ENCODE measurements at places on chromosomes 6 and 20.
A peak's percentile ranks its signal among the peaks of the same experiment; 100 is the strongest.

DNA sequence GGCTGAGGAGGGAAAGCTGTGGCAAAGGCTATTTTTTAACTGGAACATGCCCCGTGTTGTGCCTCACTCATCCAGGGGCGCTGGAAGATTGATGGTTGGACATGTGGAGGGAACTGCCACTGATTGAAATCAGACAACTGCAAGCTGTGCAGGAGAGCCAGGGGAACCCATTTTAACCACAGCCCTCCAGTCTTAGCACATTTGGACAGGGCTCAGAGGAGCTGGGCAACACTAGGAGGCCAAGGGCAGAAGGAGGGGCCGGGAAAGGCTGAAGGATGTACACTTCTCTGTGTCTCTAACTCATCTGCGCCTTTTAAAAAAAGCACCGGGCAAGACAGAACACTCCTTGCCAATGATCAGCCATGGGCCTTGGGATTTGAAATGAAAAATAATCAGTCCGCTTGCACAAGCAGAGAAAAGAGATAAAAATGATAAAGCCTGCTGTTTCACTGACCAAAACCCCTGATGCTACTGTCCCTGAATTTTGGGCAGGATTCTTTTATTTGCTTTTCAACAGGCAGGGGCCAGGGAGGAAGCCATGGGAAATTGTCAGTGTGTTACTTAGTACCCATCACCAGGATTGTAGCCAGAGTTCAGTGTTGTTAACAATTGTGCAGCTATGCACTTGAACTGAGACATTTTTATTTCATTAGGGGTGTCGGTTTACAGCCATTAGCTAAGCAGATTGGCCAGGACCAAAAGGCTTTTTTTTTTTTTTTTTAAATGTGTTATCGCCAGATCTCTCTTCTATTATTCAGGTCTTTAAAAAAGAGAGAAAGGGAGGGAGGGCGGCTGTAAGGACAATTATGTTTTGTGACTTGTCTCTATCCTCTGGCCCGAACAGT, 109.3 kb upstream of the EYA4 start:
- DNase-seq, result peak; percentile 56

- no peak for DNase-seq
Observed at GRCh38 chr6:1697688-1698351, 88.1 kb downstream of the FOXC1 start.

DNA sequence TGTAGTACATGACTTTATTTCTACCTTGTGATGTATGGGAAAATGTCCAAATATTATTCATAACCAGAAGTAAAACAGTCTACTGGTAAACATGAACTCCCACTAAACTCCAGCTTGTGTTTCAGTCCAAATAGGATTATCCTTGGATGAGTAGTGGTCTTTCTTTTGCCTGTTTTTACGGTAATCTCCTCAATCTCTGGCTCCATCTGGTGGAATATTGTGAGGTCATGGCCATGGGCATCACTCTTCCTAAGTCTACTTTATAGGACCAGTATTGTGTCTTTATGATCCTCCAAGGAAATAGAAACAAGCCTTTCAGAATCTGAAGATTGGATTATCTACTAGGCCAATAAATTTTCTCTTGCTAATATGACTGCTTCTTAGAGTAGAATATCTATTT, 505.0 kb downstream of the BMP2 start:
- DNase-seq, result no peak

DNA sequence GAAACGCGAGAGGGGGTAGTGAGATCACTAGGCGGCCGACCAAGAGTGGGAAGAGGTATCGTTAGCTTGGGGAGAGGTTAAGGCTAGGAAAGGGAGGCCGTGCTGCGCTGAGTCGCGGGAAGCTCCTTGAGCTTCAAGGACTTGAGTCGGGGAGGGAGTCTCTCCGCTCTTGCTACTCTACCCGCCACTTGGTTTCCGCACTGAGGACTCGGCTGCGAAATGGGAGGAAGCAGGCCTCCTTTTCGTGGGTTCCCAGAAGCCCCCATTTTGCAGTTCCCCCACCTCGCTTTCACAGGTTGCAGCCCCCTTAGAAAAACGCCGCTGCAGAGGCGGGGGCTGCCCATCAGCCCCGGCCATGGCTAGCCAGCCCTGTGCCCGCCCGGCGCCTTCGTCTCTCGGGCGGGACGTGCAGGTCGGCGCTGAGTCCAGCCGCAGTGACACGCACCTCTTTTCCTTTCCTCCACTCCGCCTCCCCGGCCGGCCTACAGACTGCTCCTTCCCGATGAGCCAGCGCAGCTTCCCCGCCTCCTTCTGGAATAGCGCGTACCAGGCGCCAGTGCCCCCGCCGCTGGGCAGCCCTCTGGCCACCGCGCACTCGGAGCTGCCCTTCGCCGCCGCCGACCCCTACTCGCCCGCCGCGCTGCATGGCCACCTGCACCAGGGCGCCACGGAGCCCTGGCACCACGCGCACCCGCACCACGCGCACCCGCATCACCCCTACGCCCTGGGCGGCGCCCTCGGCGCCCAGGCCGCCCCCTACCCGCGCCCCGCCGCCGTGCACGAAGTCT, 4.9 kb downstream of the VGLL2 start:
- DNase-seq, result no peak

DNA sequence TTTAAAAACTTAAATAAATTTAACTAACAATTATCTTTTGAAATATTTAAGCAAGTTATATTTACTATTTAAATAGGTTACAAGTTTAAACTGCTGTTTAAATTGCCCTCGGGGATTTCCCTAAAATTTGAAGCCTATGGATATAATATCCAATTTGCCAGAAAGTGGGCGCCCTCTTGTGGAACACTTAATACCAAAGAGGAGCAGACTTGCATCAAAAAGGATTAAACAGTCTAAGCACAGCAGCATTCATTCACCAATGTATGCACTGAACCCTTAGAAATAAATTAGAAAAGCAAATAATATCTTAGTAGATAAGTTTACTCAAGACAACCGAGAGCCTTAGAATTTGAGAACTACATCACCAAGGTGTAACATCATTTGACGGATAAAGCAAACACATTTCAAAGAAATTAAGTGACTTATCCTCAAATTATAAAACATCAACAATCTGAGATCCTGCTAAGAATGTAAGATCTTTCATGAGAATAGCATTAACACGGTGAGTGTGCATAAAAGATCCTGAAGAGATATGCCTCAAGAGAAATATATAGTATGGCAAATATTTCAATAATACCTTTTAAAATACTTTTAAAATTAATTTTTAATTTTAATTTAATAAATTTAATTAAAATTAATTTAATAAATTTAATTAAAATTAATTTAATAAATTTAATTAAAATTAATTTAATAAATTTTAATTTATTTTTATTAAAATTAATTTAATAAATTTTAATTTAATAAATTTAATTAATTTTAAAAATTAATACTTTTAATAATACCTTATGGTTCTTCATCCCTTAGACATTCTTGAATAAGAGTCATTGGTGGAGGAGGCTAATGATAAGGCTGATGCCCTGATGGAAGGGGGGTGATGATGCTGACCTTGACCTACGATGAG, 11.5 kb upstream of the MEP1A start:
- DNase-seq, result peak; percentile 49

- DNase-seq, result no peak
Observed at GRCh38 chr6:75842191-75842590, 93.2 kb downstream of the MYO6 start.

DNA sequence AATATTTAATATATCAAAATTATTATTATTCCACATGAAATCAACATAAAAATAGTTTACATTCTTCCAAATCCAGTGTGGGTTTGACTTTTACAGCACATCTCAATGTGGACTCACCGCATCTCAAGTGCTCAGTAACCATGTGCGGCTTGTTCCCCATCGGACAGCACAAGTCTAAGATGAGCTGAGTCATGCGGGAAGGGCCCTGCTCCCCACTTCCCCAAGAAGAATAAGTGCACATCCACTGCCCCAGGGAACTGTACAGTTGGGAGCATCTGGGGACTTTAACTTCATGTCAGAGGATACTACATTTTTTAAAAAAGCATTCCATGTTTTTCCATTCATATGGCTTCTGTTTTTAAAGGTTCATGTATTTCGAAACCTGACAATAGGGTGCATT, 325.6 kb downstream of the BTBD3 start:
- DNase-seq, result peak; percentile 19

DNA sequence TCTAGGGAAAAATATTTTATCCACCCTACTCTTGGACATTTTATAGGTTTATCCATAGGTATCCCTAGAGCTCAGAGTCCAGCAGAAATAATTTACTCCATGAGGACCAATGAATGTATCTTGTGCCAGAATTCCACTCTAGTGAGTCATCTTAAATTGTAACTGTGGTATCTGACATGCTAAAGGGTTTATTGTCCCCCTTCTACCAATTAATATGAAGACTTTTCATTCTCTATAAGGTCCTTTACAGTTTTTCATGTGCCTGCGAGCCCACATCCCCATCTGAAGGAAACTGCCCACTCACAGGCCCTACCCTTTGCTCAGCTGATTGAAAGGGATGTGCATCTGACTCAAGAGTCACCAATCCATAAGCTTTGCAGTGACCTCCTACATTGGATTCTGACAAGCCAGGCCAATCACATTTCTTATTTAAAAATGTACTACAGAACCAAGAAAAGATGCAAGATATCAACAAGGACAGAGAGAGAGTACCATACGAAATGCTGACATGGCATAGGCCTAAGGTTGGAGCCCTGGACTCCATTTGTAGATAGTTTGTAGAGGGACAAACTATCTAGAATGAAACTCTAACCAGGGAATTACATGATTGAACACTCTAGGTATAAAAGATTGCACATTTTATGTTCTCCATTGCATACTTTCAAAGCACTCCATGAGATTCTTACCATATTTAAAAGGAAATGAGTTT, 93.4 kb upstream of the DEFB112 start:
- DNase-seq, result no peak

DNA sequence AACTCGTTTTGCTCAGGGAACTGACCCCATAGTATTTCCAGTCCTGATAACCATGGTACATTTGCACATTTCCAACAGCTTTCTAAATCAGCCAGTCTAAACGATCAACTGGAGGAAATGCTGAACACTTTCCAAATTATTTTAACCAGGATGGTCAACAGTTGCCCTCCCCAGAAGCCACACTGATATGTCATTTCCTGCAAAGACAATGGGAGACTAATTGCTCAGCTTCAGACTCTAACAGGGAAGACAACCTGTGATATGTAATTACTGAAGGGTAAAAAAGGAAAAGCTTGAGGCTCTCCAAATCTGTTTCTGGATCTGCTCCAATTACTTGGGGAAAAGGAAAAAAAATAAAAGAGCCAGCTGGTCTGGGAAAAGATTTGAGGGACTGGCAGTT, 88.8 kb downstream of the FYN start:
- no peak for DNase-seq

DNA sequence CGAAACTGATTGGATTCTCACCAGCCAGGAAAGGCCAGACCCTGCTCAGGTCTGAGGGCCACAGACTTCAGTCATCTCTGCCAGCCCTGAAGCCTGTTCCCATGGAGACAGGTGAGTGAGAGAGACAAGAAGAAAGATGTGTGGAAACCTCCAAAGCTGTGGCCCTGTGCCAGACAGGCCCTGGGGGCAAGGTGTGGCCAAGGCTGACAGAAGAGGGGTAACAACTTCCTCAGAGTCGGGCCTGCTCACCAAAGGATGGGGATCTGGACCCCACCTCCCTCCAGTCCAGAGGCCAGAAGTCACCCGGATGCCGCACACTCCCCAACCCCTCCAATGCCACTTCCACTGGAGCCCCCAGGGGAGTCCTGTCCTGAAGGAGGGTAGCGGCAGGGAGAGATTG, 73.6 kb downstream of the MDGA1 start:
- no peak for DNase-seq

- DNase-seq, result no peak
Observed at GRCh38 chr20:19652591-19653026, 105.4 kb upstream of the RIN2 start.

DNA sequence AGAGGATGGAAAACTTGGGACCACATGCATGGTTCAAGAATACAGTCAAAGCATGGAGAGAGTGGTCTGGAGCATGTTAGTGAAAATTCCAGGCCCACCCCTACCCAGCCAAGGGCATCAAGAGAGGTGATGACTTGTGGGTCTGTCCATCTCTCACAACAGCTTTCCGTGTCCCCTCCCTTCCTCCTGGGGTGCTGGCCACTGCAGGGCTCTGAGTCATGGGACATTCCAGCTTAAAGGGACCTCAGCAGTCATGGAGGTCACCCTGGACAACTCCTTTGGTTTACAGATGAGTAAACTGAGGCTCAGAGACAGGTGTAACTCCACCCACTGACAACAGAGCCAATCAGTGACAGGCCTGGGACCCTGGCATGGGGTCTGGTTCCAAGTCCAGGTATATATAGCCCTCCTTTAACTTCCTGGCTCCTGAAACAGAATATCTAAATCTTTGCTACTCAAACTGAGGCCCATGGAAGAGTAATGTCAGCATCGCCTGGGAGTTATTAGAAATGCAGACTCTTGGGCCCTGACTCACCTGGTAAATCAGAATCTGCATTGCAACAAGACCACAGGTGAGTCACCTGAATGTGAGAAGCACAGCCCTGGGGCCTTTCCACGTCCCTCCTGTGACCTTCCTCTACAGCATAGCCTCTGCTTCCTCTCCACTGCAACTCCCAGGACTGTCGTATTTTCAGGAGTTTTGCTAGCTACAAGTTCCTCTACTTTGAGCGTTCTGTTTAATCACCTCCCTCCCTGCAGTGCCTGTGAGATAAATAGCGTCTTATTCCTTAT, 170.2 kb downstream of the ZDHHC14 start:
- DNase-seq, result no peak

DNA sequence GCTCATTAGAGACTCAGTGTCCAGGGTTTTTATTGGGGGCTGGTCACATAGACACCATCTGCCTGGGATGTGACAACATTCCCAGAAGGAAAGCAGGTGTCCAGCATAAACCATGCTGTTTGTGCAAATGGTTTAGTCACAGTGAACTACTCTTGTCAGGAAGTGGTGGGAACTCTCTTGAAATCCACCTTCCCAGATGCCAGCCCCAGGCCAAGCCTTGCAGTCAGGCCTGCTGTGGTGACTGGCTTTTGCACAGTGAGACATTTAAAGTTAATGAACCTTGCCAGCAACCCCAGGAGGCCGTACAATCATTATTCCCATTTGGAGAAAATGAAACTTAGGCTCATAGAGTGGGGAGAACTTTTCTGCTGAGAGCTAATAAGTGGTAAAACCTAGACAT, 242.5 kb upstream of the KCNG1 start:
- no peak for DNase-seq

DNA sequence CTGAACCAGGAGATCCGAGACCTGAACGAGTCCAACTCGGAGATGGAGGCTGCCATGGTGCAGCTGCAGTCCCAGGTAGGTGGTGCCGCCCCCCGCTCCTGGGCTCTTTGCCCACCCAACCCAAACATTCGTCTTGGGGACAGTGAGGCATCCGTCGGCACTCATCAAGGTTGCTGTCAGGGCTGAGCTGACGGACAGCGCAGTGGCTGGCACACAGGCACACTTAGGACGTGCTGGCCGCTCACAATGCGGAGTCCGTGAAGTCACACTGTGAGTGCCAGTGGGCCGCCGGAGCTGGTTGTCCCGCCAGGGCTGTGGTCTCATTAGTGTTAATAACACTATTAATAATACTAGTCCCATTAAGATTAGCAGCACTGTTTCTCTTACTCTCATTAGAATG, 18.2 kb upstream of the PCMTD2 start:
- no peak for DNase-seq
